ENCODE measurements at places on chromosomes 5 and 9. TPM values are rescaled to one million over a fixed set of nuclear protein-coding genes. Genes with fewer than 3 reads are reported as not detected.

ANKRD34B gene
- total RNA-seq: not detected

SH3GL2 gene
- total RNA-seq: not detected

NEUROG1 gene
- not detected for total RNA-seq

CARD19 gene
- total RNA-seq: 46.8 TPM

MZB1 gene
- 1.3 TPM for total RNA-seq

HTR4 gene
- total RNA-seq: 4.3 TPM

PTPRD gene
- 5.5 TPM for total RNA-seq

SAXO1 gene
- not detected for total RNA-seq

DNA sequence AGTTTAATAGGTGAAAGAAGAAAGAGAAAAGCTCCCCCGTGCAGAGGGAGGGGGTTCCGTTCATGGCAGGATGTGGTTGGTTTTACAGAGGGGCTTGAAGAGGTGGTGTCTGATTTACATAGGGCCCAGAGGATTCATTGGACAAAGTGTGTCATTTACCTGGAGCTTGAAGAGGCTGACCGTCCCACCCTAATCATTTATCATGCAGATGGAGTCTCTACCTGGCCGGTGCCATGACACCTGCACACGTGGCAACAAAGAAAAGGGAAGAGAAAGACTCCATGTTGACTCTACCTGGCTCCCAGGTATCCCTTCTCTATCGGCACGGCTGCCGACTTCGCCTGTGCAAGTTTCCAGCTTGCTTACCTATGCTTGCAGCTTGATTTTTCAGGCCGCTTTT is 35.3 kb upstream of the PRRC2B start:
- H3K27me3 ChIP-seq: no peaks in the 10 kb centered on the region
- H3K36me3 ChIP-seq: no peaks in the 10 kb centered on the region
- H3K4me1 ChIP-seq: peaks cover 11% of the 10 kb centered on the region
- H3K4me3 ChIP-seq: no peak overlapping the region
- no peak for DNase-seq

- no peak overlapping the region for H3K4me3 ChIP-seq
- no peaks in the 10 kb centered on the region for H3K4me1 ChIP-seq
- no peaks in the 10 kb centered on the region for H3K27me3 ChIP-seq
- no peaks in the 10 kb centered on the region for H3K36me3 ChIP-seq
- no peak overlapping the region for H3K27ac ChIP-seq
Observed at GRCh38 chr5:126650463-126650862, 49.7 kb downstream of the PHAX start.

DNA sequence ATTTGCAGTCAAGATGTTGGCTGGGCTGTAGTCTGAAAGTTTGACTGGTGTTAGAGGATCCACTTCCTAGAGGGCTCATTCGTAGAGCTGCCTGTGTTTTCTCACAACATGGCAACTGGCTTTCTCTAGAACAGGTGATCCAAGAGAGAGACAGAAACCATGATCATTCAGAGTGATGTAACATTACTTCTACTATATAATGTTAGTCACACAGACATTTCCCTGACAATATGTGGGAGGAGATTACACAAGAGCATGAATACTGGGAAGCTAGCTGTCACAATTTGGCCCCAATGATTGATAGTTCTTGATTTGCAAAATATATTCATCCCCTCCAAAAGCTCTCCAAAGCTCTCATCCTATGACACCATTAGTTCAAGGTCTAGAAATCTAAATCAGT is 10.9 kb upstream of the TMEM161B start:
- H3K36me3 ChIP-seq: peaks cover 5% of the 10 kb centered on the region
- H3K27ac ChIP-seq: no peak overlapping the region
- no peak overlapping the region for H3K4me3 ChIP-seq
- H3K4me1 ChIP-seq: no peaks in the 10 kb centered on the region
- no peaks in the 10 kb centered on the region for H3K27me3 ChIP-seq

GRCh38 chr5:76114179-76114851 is 31.1 kb downstream of the SV2C start:
- no peak overlapping the region for H3K4me3 ChIP-seq
- H3K4me1 ChIP-seq: no peaks in the 10 kb centered on the region
- H3K27ac ChIP-seq: no peak overlapping the region
- no peaks in the 10 kb centered on the region for H3K27me3 ChIP-seq
- H3K36me3 ChIP-seq: no peaks in the 10 kb centered on the region

DNA sequence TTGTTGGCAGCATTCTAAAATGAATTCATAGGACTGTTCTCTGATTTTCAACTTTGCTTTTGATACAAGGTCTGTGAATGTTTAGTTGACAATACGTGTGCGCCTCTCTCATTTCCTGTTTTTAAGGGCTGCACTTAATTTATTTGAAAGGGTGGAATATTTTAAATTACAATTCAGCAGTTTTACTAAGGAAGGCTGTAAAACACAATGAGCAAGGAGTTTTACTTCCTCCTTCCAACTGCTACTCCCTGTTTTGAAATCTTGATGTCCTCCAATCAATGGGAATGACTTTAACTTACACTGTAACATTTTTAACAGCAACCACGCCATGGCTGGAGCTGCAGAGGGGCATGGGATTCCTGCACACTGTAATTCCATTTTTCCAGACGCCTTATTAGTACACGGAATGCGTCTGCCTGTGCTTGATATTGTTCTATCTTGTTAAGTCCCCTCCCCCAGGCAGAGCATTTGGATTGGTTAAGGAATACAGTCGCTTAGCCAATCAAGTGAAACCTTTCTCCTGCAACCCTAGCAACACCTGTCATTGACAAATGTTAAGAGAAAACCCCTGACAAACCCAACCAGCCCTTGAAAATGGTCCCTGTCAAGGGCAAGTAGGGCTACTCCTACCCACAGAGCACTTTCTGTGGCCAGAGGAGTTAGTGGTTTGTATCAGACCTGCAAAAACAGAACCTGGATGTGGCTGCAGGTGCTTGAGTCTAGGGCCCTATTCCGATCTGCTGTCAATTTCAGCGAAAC is 12.5 kb upstream of the ZSWIM6 start:
- no peak for DNase-seq
- H3K27me3 ChIP-seq: no peaks in the 10 kb centered on the region
- H3K36me3 ChIP-seq: no peaks in the 10 kb centered on the region
- no peak overlapping the region for H3K4me3 ChIP-seq
- no peaks in the 10 kb centered on the region for H3K4me1 ChIP-seq
- no peak overlapping the region for H3K27ac ChIP-seq

GRCh38 chr5:126998201-126998631 is 32.1 kb downstream of the MARCHF3 start:
- H3K4me3 ChIP-seq: no peak overlapping the region
- peaks cover 51% of the 10 kb centered on the region for H3K4me1 ChIP-seq
- DNase-seq: no peak
- H3K27me3 ChIP-seq: no peaks in the 10 kb centered on the region

DNA sequence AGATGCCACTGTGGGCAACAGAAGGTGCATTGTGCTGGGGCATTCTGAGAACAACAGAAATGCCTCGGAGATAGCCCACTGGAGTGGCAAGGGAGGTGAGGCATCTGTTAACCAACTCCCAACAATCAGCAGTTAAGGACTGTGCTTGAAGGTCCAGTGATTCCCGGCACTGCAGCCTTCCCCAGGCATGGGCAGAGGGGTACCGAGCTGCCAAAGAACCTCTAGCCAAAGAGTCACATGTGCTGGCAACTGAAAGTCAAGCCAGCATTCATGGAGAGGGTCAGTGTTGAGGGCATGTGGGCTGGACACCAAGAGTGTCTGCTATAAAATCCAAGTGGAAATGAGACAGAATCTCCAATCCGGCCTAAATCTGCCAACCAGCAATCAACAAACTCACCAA is 149.6 kb downstream of the ASTN2 start:
- H3K36me3 ChIP-seq: no peaks in the 10 kb centered on the region
- H3K4me1 ChIP-seq: no peaks in the 10 kb centered on the region
- H3K27me3 ChIP-seq: no peaks in the 10 kb centered on the region
- H3K27ac ChIP-seq: peak overlapping the region; percentile 24

DNA sequence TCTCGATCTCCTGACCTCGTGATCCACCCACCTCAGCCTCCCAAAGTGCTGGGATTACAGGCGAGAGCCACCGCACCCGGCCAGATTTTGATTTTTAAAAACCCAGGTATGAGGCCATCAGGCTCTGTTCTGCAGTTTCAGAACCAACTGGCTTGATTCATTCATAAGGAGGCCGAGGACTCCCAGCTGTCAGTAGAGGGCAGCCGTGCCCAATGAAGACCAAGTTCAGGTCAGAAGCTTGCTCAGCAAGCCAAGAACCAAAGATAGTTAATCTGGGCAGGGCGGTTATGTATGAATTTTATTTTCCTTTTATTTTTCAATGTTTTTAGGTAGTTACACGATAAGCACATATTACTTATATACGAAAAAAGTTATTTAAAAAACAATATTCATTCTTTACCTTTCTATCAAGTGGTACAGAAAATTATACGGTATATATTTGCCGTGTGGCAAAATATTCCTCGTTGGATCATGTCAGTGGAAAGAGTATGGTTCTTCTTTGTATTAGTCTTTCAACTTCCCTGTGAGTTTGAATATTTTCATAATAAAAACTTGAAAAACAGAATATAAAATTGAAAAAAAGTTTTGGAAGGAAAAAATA is 18.0 kb downstream of the MGAT1 start:
- H3K4me1 ChIP-seq: no peaks in the 10 kb centered on the region
- peak overlapping the region; percentile 69 for H3K27ac ChIP-seq
- no peak overlapping the region for H3K4me3 ChIP-seq
- peaks cover 4% of the 10 kb centered on the region for H3K36me3 ChIP-seq
- DNase-seq: peak; percentile 83

GRCh38 chr5:2797160-2797559 is 45.7 kb upstream of the IRX2 start:
- no peaks in the 10 kb centered on the region for H3K36me3 ChIP-seq
- H3K27me3 ChIP-seq: no peaks in the 10 kb centered on the region
- no peak overlapping the region for H3K27ac ChIP-seq
- no peak overlapping the region for H3K4me3 ChIP-seq
- no peak for DNase-seq

GRCh38 chr9:93655621-93656425 is 79.4 kb downstream of the PHF2 start:
- no peaks in the 10 kb centered on the region for H3K27me3 ChIP-seq
- no peaks in the 10 kb centered on the region for H3K4me1 ChIP-seq
- H3K36me3 ChIP-seq: peaks cover 73% of the 10 kb centered on the region
- H3K4me3 ChIP-seq: no peak overlapping the region
- no peak for DNase-seq

GRCh38 chr9:104780796-104781395 is 17.0 kb downstream of the NIPSNAP3B start:
- no peak overlapping the region for H3K4me3 ChIP-seq
- peaks cover 18% of the 10 kb centered on the region for H3K4me1 ChIP-seq
- no peak overlapping the region for H3K27ac ChIP-seq
- H3K27me3 ChIP-seq: no peaks in the 10 kb centered on the region

- no peak overlapping the region for H3K27ac ChIP-seq
- DNase-seq: no peak
- H3K4me1 ChIP-seq: no peaks in the 10 kb centered on the region
- no peaks in the 10 kb centered on the region for H3K36me3 ChIP-seq
Observed at GRCh38 chr9:80177949-80178480, 606.2 kb downstream of the TLE4 start.

- H3K36me3 ChIP-seq: peaks cover 6% of the 10 kb centered on the region
- DNase-seq: no peak
- no peak overlapping the region for H3K4me3 ChIP-seq
- H3K27me3 ChIP-seq: no peaks in the 10 kb centered on the region
Observed at GRCh38 chr5:115531787-115532367, 12.7 kb downstream of the FEM1C start.

- H3K36me3 ChIP-seq: peaks cover 33% of the 10 kb centered on the region
- no peak for DNase-seq
- H3K27me3 ChIP-seq: no peaks in the 10 kb centered on the region
- no peak overlapping the region for H3K27ac ChIP-seq
- H3K4me3 ChIP-seq: no peak overlapping the region
- peaks cover 15% of the 10 kb centered on the region for H3K4me1 ChIP-seq
Observed at GRCh38 chr9:87734106-87734505, 8.2 kb downstream of the CTSL start.

Measured in right atrium auricular region (tissue), 2 donors.